ENCODE measurements at places on chromosomes 1 and 21.

DNA sequence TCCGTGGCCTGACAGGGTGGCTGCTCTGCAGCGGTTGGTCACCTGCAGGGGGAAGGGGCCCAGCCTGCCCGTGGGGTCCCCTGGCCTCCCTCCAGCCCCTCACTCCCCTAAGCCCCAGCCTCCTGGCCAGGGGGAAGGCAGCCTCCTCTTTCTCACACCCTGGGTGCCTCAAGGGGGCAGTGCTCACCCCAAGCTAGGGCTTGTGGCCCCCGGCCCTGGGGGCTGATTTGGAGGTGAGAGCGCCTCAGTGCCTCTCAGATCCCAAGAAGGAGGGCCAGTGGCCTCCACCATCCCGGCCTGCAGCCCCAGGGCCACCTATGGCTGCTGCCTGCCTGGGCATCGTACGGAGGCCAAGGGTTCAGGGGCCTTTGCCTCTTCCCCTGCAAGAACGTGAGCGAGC is 66.4 kb upstream of the TTC34 start:
- DNase-seq: no peak

DNA sequence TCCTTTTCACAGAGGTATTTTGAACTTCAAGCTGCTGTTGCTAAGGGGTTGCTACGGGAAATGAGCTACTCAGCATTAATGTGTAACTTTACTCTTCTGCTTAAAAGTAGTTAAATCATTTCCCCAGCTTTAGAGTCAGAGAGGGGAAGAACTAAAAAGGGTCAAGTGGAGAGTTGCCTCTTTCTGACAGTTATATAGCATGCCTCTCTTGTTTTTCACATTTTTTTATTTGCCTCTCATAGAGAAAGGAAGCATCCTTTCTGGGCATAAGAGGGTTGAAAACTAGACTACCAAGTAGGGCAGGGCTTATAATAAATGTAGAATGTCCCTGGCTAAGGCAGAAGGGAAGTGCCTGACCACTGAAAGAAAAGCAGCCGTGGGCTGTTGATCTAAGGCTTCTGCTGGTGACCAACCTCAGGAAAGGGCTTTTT is 10.1 kb upstream of the ELAVL4 start:
- no peak for DNase-seq

DNA sequence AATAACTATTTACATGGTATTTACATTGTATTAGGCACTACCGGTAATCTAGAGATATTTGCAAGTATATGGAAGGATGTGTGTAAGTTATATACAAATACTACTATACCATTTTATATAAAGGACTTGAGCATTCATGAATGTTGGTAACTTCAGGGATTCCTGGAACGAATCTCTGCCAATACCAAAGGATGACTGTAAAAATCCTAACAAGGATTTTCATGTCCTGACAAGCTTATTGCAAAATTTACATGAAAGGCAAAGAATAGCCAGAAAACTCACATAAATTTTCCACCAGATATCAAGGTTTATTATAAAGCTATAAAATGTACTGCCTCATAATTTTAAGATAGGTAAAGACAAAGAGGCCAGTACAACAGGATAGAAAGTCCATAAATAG is 325.2 kb upstream of the NRIP1 start:
- no peak for DNase-seq

DNA sequence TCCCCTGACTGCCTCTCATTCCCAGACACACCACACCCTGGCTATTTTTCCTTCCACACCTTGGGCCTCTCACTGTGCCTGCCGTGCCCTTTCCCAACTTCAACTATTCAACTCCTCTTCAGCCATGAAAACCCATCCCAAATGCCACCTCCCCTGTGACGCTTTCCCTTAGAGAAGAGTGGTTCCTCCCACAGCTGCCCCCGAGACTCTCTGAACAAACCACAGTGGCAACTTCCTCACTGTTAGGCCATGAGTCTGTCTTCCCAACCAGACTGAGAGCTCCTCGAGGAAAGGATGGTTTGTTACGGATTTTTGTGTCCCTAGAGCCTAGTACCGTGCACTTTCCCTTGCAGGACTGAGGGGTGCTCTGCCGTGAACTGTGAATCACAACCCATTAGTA is 59.2 kb downstream of the LRRN2 start:
- DNase-seq: no peak

DNA sequence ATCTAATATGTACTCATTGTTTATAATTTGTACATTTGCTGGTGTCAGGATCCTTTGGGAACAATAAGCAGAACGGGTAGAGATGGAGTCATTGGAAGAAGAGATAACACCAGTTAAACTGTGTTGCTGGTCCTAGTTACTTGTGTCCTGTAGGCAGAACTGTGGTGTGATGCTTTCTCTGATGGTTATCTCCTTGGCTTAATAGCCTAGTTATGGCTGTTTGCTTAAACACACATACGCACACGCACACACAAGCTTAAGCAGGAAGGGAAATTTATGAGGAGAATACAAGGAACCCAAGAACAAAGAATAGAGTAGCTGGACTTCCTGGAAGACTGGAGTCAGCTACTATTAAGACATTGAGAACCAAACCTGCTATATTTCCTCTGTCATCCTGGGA is 5.7 kb upstream of the PKN2 start:
- no peak for DNase-seq

GRCh38 chr1:227042292-227042691 is 102.2 kb downstream of the COQ8A start:
- DNase-seq: no peak

DNA sequence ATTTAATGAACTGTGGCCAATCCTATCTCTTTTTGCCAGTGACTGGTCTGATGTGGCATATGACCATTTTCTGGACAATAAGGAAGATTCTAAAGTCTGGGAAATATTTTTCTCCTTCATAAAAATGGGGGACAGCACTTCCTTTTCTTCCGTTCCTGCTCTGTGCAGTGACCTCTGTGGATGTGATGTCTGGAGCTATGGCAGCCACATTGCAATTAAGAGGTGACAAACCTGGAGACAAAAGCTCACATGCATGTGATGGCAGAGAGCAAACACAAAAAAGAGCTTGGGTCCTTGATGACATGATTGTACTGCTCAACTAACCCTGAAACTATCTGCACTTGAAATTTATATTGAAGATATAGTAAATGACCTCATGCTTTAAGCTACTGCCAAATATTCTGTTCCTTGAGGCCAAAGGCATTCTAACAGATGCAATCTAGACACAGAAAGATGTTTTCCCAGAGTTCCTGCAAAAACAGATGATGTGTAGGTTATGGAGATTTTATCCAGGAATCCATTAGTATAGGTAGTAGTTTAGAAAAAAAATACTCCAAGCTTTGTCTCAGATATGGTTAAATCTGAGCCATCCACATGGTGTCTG is 2.2 kb upstream of the MAGI3 start:
- no peak for DNase-seq

GRCh38 chr1:152546704-152547103 is 19.9 kb downstream of the LCE3E start:
- DNase-seq: no peak

GRCh38 chr21:44814498-44815023 is 3.3 kb downstream of the SUMO3 start:
- DNase-seq: no peak

GRCh38 chr1:115052454-115053083 is 22.9 kb downstream of the TSHB start:
- DNase-seq: peak; percentile 59

DNA sequence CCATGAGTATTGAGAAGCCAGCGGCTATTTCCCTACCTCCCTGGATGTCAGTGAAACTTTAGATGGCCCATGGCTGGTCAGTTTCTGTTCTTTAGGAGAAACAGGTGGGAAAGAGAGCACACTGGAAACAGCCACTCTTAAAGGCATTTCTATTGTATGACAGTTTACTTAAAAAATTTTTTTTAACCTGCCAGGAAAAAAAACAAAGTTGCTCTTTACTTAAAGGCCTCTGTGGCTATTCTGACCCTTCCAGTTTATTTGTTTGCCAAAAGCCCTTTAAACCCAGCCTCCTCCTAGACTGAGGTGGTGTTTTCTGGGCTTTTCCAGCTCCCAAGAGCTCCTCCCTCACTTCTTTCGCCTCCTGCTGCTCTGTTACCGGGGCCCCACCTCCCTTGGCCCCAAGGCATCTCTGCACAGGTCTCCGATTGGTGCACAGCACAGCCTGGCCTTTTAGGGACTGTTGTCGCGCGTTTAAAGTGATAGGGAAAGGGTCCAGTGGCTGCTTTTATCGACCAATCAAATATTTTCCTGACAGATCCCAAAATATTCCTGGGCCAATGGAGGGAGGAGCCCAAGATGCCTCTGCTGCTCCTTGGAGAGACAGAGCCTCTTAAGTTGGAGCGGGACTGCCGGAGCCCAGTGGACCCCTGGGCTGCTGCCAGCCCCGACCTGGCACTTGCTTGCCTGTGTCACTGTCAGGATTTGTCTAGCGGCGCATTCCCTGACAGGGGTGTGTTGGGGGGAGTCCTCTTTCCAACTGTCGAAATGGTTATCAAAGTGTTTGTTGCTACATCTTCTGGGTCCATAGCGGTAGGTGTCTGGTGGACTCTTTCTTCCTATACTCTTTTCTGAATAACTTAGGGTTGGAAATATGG is at the start of gene SH3BGR:
Gene SH3BGR (plus strand): TSS at position 639 of the 875 bp plus-strand sequence. CDS start 127 bp downstream, at position 766.
- DNase-seq: no peak

DNA sequence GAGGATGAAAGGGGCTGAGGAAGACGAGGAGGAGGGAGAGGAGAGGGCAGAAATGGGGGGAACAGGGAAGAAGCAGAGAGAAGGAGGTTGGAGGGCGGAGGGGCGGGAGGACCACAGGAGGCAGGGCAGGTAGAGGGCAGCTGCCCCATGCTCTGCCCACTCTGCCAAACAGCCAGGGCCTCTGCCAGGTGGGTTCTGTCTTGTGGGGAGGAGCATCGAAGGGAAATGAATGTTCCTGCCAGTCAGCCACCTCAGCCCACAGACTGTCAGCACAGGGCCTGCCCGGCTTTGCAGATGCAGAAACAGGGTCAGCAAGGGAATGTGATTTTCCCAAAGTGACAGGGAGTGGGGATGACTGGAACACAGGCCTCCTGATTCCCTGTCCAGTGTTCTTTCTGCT is 82.6 kb downstream of the GRIK3 start:
- no peak for DNase-seq

DNA sequence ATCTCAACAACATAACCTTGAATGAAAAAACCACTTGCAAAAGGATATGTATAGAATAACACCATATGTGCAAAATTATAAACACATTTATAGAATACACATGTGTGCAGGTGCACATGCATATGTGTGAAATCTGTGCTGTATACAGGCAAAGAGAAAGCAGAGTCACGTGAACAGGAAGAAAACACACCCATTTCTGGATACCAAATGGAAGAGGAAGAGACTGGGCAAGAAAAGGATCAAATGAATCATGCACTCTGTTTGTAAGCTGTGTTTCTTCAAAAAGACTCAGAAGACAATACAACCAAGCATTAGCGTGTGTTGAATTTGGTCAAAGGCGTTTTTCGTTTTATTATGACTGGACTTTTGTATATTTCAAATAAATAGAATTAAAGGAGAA is 111.3 kb upstream of the ERG start:
- DNase-seq: no peak
